Transverse colon (tissue), 4 donors: ENCODE measurements at places on chromosomes 6 and 20. TPM values are rescaled to one million over a fixed set of nuclear protein-coding genes. Genes with fewer than 3 reads are reported as not detected.

The XKR7 gene
- total RNA-seq = not detected

The NAPB gene
- total RNA-seq = 10.1 TPM

The PLN gene
- 52.0 TPM for total RNA-seq

The RFX6 gene
- 0.48 TPM for total RNA-seq
